Activated T-cell treated with anti-CD3 and anti-CD28 coated beads, Interleukin-2, amount 50 U/mL, for 4 hours (primary cell): ENCODE measurements at places on chromosomes 6 and 20. TPM values are rescaled to one million over a fixed set of nuclear protein-coding genes. Genes with fewer than 3 reads are reported as not detected.

Gene ASCC3
- 64.1 TPM for total RNA-seq

GRCh38 chr6:38168699-38169098 lies 349.2 kb downstream of the ZFAND3 start:
- no peak for DNase-seq

DNA sequence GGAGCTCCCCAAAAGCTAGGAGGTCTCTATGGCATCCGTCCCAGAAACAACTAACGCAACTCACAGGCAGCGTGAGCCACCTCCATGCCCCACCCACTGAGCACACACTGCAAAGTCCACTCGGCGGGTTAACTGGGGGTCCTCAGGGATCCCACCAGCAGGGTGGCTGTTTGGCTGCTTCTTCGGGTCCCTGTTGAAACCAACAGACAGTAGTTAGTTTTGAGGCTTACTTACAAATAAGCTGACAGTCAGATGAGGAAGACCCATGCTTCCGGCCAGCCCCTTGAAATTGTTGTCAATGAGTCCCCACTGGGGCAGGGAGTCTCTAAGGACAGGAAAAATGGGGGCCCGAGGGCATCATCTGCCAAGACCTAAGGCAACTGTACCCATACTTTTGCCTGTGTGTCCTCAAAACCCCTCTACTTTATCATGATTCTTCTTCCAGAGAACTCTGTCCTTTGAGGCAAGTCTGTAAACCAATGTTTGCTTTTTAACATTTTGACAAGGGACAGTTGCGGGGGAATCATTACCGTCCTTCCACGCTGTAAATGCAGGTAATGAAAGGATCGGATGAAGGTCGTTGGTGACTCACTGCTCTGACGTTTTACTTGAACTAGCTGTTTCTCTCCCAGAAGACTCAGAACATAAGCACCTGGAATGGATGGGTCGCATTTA lies 2.2 kb upstream of the PCK1 start:
- no peak for DNase-seq

DNA sequence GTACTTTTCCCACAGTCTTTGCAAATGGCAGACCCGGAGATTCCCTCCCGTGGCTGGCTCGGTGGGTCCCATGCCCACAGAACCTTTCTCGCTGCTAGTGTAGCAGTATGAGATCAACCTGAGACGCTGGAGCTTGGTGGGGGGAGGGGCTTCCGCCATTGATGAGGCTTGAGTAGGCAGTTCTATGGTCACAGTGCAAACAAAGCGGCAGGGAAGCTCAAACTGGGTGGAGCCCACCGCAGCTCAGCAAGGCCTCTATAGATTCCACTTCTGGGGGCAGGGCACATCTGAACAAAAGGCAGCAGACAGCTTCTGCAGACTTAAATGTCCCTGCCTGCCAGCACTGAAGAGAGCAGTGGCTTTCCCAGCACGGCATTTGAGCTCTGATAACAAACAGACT lies 186.0 kb upstream of the KCNK16 start:
- no peak for DNase-seq

DNA sequence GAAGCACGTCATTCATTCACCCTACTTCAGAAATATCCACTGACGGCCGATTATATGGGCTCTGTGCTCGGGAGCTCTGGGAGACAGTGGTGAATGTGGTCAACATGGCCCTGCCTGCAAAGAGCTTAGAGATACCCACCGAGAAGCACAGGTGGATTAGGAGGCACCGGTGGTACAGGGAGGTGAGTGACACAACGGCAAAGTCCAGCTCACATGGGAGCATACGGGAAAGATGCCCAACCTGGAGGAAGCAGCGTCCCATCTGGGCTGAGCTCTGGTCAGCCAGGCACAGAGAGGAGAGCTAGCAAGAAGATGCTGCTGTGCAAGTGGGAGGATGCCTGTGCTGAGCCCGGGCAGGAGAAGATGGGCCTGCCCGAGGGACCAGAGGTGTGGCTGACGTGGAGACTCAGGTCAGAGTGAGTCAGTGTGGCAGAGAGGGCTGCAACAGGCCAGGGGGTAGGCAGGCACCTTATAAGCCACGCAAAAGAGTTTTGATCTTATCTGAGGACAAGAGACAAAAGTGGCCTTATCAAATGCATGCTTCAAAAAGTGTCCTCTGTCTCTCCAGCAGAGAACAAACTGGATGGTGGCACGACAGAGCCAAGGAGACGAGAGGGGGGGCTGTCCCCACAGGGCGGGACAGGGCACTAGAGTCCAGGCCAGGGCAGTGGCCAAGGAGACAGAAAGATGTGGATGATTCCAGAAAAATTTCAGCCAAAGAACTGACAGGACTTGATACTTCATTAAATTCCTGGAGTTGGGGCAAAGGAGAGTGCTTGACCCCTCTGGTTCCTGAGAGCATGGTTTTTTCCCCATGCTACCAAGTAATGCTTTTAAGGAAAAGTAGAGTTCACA lies 214.6 kb upstream of the SNX9 start:
- DNase-seq: no peak

Gene ACSS1
- total RNA-seq: 8.0 TPM

DNA sequence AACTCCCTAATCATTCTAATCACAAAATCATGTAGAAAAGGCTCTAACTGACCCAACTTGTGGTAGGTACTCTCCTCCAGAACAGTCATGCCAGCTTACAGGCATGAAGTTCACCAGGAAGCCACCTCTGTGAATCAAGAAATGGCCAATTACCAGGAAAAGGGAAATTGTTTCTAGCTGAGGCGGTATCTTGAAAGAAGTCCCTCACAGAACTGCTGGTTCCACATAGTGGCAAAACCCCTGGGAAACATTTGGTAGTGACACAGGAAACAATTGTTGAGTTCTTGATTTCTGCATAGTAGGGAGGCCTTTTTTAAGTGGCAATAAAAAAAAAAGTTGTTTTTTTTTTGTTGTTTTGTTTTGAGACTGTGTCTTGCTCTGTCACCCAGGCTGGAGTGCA lies 3.4 kb upstream of the ZHX3 start:
- DNase-seq: no peak

- no peak for DNase-seq
Measured at GRCh38 chr6:147075381-147075780, 128.8 kb upstream of the STXBP5 start.

GRCh38 chr20:9534025-9534424 lies 19.6 kb downstream of the LAMP5 start:
- DNase-seq: no peak

Gene DUSP15
- not detected for total RNA-seq

Gene SLC32A1
- total RNA-seq: not detected

Gene VNN1
- not detected for total RNA-seq

Gene DBNDD2
- total RNA-seq: 12.5 TPM

- DNase-seq: no peak
Measured at GRCh38 chr6:163381118-163381756, 33.3 kb upstream of the QKI start.

DNA sequence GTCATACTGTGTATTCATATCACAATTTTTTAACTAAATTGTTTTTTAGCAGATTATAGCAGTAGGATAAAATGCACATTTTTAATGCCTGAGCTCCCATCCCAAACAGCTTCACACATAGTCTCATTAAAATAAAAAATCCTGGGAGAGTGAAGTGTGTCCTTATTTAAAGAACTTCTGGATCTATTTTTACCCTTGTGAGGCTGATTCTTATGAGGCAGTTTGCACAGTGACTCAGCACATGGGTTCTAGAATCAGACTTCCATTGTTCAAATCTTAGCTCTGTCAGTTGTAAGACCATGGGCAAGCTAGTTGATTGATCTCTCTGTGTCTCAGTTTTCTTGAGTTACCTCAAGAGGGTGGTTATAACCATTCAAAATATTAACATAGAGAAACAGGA lies 72.3 kb downstream of the MACROD2 start:
- no peak for DNase-seq

GRCh38 chr6:169450097-169450496 lies 196.5 kb upstream of the THBS2 start:
- no peak for DNase-seq

Gene EPPIN
- not detected for total RNA-seq

Gene TULP1
- total RNA-seq: not detected

Gene RSPH9
- not detected for total RNA-seq

Gene SRMS
- total RNA-seq: not detected

Gene PRL
- not detected for total RNA-seq

- no peak for DNase-seq
Measured at GRCh38 chr20:50625986-50626677, 65.2 kb downstream of the RIPOR3 start.

Gene BPIFA3
- total RNA-seq: not detected

Gene SIM1
- total RNA-seq: not detected

Gene NOX3
- not detected for total RNA-seq

DNA sequence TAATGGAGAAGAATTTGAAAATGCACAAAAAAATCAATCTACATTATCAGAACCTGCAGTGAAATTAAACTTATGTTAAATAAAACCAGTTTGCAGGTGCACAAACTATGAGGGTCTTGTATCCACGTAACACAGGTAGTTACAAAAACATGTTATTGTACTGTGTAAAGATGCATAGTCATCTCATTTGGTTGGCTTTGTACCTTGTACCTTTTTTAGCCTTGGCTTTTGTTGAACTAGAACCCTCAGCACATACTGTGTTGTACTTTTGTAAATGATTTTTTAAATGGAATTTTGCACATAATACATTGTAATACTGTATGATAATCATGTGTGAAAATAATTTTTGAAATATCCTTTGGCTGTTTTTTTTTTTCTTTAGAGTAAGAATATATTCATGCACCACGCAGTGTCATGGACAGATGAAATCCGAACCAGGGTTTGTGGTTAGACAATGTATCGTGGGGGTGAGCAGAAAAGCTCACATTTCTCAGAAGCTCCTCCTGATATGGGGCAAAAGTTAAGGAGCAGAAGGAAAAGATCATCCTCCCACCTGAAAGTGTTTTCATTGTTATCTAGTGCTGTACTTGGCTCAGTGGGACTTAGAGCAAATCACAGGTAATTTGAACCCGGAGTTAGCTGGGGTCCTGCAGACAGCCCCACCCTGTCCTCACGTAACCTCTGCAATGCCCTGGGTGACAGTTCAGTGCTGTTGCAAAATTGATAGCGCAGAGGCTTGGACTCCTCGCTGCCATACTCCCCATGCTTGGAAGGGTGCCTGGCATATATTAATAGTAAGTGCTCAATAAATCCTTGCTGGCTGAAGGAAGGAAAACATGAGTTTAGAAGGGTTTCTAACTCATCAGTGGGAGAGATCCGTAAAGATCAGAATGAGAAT lies 14.8 kb upstream of the NAA20 start:
- DNase-seq: no peak

DNA sequence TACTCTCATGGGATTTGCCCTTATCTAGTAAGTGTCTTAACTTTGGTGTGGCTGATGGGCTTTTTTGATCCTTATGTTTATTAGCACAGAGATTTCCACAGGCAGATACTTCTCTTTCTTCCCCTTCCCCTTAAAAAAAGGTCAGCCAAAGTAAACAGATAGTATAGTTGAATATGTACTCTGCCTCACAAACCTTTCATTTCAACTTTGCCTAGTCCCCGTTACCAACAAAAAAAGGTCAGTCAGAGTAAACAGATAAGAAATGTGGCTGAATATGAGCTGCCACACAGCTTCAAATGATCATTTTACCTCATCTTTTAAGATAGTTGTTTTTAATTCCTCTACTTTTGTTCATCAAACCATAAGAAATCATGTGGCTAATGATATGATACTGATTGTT lies 34.1 kb upstream of the SLC35D3 start:
- DNase-seq: no peak

- DNase-seq: no peak
Measured at GRCh38 chr6:149907317-149907716, 9.4 kb upstream of the RAET1E start.

GRCh38 chr6:35722121-35722761 lies 14.6 kb upstream of the ARMC12 start:
- DNase-seq: no peak

- DNase-seq: no peak
Measured at GRCh38 chr6:43129434-43130194, 41.5 kb upstream of the SRF start.

- no peak for DNase-seq
Measured at GRCh38 chr6:128242765-128243403, 277.5 kb downstream of the PTPRK start.

Gene OR12D3
- not detected for total RNA-seq

Gene GATA5
- total RNA-seq: not detected

DNA sequence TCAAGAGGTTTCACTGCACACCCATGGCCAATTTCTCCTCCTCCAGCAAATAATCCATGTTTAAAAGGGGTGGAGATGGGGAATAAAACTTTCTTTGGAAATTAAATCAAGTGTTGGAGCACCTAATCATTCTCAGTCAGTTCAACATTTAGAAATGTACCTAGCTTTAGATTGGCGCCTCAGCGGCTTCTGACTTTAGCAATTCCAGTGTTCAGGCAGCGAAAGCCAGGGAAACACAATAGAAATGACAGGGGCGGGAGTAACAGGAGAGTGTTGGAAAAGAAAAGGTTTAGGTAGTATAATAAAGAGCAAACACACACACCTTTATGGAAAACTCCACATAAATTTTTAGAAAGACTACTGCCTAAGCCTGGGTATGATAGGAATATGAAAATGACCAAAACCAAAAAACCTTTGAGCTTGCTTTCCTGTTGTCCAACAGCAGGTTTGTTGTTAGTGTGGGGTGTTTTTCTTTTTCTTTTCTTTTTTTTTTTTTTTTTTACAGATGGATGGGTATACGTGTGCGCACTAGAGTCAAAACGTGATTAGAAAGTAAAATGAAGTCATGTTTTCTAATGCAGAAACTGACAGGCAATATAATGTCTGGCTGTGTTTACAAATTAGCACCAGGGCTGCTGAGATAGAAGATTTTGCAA lies 7.7 kb downstream of the TFAP2A start:
- no peak for DNase-seq

DNA sequence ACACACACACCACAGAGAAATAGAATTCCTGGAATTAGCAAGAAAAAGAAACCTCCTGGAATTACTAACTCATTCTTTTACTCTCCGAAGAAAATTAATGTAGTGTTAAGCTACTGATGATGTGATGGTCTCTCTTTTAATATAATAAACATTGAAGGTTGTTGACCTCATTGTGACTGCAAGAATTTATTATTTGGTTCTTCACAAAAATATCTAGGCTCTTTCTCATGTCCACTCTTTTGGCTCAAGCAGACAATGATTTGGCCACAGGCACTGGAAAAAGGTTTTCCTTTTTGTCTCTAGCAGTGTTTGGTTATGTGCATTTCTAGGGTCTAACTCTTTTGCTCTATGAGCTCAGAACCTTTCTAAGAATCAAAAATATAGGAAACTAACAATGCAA lies 811.9 kb downstream of the TENT5A start:
- DNase-seq: no peak
